ENCODE measurements at places on chromosomes 16 and 17. TPM values are rescaled to one million over a fixed set of nuclear protein-coding genes. Genes with fewer than 3 reads are reported as not detected.
A peak's percentile ranks its signal among the peaks of the same experiment; 100 is the strongest.

The C17orf50 gene
- total RNA-seq, result not detected

GRCh38 chr16:74667255-74667700 lies 601 bp upstream of the RFWD3 start:
- DNase-seq, result peak; percentile 18

DNA sequence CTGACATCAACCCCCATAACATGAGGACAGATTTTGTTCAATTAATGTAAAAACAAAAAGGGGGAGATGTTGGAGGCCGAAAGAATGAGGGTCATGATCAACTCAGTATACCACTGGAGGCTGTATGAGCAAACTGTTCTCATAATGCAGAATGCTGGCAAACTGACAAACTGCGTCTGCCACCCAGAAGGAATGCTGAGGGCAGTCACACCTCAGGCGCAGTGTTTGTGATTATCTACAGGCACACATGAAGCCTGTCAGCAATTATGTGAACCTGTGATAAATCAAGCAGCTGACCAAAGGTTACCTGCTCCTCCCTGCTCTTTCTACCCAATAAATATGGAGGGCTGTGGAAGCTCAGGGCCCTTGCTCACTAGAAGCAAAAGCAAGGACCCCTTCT lies 27.3 kb downstream of the CD300LG start:
- DNase-seq, result peak; percentile 85

- DNase-seq, result no peak
These were observed 134.0 kb downstream of the FOXL1 start for GRCh38 chr16:86712158-86713009.

- peak; percentile 71 for DNase-seq
These were observed at the start of gene CBFA2T3 for GRCh38 chr16:88977018-88977811. Gene CBFA2T3 (minus strand): TSS chr16:88977207. CDS start chr16:88976807, 400 bp downstream.

- peak; percentile 40 for DNase-seq
These were observed at the start of gene ACSF3 for GRCh38 chr16:89093602-89094251. Gene ACSF3 (plus strand): TSS chr16:89093852. CDS start chr16:89100682, 6,830 bp downstream.

DNA sequence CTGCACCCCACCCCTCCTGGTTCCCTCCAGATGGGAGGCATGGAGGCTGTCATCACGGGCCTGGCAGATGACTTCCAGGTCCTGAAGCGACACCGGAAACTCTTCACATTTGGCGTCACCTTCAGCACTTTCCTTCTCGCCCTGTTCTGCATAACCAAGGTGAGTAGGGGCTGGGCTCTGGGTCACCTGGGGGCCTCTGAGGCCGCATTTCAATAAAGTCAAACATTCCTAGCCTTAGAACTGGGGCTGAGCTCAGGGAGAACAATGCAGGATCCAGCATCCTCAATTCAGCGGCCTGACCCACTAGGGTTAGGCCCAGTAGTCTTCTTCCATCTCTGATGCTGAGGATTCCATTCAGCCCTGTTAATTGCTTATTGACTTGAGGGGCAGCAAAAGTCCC lies 42.1 kb downstream of the SLC6A2 start:
- no peak for DNase-seq

All from mucosa of gallbladder (tissue), 1 donor.